ENCODE measurements at places on chromosomes 7 and 10. TPM values are rescaled to one million over a fixed set of nuclear protein-coding genes. Genes with fewer than 3 reads are reported as not detected.

Gene RPEL1
- total RNA-seq, result 0.57 TPM

Gene NPSR1
- total RNA-seq, result not detected

Gene FOXI2
- total RNA-seq, result not detected

Gene CPVL
- total RNA-seq, result 43.5 TPM

Gene CDC14C
- total RNA-seq, result 0.24 TPM

Gene PLAC9
- not detected for total RNA-seq

Gene ZNF503
- total RNA-seq, result 12.8 TPM

Gene EPO
- not detected for total RNA-seq

Gene KDM7A
- 4.9 TPM for total RNA-seq

Data from Calu3 (cell line).